ENCODE measurements at places on chromosomes 3 and 15. TPM values are rescaled to one million over a fixed set of nuclear protein-coding genes. Genes with fewer than 3 reads are reported as not detected.

GRCh38 chr15:70636540-70637165 is 126.7 kb downstream of the UACA start:
- DNase-seq: no peak

DNA sequence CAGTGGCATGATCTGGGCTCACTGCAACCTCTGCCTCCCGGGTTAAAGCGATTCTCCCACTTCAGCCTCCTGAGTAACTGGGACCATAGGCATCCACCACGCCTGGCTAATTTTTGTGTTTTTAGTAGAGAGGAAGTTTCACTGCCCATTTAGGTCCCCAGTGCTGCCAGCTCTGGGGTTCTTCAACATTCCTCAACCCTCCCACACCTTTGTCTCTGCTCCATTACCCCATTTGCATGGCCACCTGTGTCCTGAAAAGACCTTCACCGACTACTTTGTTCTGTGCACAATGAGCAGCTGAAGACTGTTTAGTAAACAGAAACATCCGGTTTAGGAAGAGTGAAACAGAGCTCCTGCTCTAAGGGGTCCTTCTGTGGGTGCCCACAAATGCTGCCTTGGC is 92.0 kb downstream of the FAM43A start:
- DNase-seq: peak; percentile 1

The VWA5B2 gene
- 0.75 TPM for total RNA-seq

GRCh38 chr3:38969317-38970235 is 82.2 kb downstream of the SCN11A start:
- DNase-seq: no peak

- no peak for DNase-seq
Measured at GRCh38 chr3:177830411-177830849, 633.1 kb upstream of the TBL1XR1 start.

- no peak for DNase-seq
Measured at GRCh38 chr3:59653405-59654122, 603.7 kb upstream of the CFAP20DC start.

The ACSBG1 gene
- total RNA-seq: not detected

The MFGE8 gene
- 29.1 TPM for total RNA-seq

- no peak for DNase-seq
Measured at GRCh38 chr3:119810018-119810435, 28.1 kb downstream of the NR1I2 start.
